ENCODE measurements at places on chromosomes 11 and 22.

GRCh38 chr11:106304274-106304673 is 226.8 kb downstream of the AASDHPPT start:
- peak; percentile 14 for DNase-seq

DNA sequence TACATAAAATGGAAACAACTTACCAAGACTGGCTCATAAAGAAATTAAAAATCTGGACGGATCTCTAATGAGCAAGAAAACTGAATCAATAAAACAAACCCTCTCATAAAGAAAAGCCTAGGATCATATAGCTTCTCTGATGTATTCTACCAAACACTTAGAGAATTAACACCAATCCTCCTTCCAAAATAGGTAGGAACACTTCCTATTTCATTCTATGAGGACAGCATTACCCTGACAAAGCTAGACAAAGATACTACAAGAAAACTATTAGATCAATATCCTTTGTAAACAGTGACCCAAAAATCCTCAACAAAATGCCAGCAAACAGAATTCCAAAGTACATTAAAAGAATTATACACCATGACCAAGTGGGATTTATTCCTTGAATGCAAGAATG is 52.9 kb upstream of the CLTCL1 start:
- no peak for DNase-seq

- no peak for DNase-seq
Measured at GRCh38 chr11:69278091-69278867, 15.7 kb upstream of the MYEOV start.

DNA sequence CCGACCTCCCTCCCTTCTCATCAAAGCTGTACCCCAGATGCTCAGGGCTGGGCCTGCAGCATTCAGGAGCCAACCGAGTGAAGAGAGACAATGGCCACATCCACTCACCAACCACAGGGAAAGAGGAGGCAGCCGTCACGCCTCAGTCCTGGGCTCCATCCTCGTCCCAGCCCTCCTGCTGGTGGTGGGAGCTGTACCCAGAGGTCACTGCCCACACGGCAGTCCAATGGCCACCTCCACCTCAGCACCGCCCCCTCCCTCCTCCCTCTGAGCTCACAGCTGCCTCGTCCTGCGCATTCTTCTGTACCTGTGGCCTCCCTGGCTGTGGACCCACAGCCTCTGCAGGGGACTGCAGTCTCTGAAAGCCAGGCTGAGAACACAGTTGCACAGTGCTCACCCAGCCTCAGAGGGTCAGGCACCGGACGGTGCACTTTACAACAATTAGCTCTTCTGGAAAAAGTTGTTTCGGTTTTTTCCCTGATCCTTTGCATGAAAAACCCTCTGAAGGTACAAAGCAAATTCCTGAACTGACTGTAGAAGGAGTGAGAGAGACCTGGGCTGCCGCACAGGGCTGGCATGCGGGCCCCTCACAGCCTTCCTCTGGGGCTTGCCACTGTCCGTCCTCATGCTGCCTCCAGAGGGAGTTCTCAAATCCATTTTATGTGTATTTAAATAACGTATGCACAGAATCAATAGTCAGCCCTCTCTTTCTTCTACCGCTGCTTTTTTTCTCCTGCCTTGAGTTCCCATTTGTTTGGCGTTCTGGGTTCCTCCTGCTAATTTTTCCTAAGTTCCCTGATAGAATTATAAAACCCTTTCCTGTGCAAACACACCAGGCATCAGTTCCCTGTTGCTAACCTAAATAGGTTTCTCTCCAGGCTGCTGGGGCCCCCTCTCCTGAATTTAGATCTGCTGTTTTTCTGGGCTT is 52.7 kb downstream of the PHF21B start:
- no peak for DNase-seq

DNA sequence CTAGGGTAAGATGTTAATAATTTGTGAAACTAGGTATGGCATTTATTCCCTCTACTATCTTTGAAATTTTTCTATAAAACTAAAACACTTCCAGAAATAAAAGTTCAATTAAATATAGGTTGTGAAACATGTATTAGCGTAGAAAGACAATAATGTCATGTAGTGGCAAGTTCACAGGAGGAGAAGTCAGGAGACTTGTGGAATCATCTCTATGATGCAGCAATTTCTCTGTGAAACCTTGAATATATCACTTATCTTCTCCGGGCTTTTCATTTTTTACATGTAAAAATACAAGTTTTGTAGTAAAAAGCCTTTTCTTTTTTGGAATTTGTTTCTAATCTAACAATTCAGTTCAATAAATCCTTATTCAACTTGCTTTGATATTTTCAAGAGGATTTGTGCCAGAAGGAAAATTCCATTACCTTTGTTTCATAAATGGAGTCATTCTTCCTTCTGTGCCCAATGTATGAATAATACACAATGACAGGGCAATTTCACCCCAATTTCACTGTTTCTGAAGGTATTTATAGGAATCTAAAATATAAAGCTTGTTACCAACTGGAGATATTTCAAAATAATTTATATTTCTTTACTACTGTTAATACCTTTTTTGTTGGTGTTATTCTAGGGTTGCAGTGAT is 758.3 kb downstream of the FAM181B start:
- peak; percentile 68 for DNase-seq

- no peak for DNase-seq
Measured at GRCh38 chr11:10205928-10206327, 88.1 kb downstream of the SBF2 start.

DNA sequence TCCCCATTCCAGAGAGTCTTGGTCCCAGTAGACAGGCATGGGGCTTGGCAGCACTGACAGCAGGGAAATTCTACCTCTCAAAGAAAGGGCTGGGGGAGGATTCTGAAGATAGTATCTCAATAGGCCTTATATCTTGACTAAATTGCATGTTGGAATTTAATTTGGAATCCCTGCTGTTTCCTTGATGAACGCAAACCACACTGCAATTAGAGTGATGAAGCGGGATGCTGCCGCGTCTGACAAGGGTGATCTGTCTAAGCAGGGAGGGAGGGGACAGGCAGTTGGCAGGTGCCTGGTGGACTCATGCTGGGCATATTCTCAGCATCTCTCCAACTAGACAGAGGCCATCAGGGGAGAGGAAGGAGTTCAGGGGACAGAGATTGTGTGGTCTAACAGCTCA is 48.4 kb downstream of the COMMD9 start:
- DNase-seq, result no peak

GRCh38 chr22:47047321-47048122 is 285.1 kb downstream of the TBC1D22A start:
- no peak for DNase-seq

GRCh38 chr11:124887667-124888013 is 10.0 kb downstream of the ROBO4 start:
- DNase-seq, result no peak

- no peak for DNase-seq
Measured at GRCh38 chr11:20362481-20362880, 1.0 kb upstream of the HTATIP2 start.

- DNase-seq, result peak; percentile 37
Measured at GRCh38 chr11:124195189-124195734, 12.1 kb downstream of the OR10D3 start.

- DNase-seq, result peak; percentile 45
Measured at GRCh38 chr11:32580967-32581366, 2.7 kb upstream of the EIF3M start.

- no peak for DNase-seq
Measured at GRCh38 chr22:17046566-17047348, 38.0 kb upstream of the IL17RA start.

- peak; percentile 53 for DNase-seq
Measured at GRCh38 chr11:46526216-46527215, 67.3 kb downstream of the AMBRA1 start.

- no peak for DNase-seq
Measured at GRCh38 chr22:23925020-23925606, 30.9 kb downstream of the MIF start.

DNA sequence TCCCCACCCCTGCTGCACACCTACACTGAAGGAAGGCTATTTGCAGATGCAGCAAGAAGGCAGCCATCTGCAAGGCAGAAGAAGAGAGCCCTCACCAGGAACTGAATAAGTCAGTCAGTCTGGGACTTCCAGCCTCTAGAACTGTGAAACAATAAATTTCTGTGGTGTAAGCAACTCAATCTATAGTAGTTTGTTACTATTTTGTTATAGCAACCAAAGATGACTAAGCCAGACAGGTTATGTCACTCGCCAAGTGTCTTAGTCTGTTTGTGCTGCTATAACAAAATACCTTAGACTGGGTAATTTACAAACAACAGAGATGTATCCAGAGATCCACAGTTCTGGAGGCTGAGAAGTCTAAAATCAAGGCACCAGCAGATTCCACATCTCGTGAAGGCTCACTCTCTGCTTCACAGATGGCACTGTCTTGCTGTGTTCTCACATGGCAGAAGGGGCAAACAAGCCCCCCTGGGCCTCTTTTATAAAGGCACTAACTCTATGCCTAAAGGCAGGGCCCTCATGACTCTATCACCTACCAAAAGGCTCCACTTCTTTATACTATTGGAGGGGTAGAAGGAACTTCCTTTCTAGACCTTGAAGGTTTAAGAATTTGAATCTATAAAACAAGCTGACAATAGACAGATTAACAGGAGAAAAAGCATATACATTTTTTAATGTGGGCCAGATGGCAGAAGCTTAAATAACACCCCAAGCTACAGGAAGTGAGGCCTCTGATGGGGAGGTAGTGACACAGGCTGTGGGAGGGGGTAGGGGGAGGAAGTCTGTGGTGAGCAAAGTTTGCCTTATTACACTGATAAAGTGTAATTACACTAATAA is 12.3 kb downstream of the APOL6 start:
- peak; percentile 47 for DNase-seq

Data from foreskin keratinocyte (primary cell).